ENCODE measurements at places on chromosomes 5 and 9.

- no peak for DNase-seq
These were observed 18.6 kb downstream of the DIMT1 start for GRCh38 chr5:62385131-62385530.

DNA sequence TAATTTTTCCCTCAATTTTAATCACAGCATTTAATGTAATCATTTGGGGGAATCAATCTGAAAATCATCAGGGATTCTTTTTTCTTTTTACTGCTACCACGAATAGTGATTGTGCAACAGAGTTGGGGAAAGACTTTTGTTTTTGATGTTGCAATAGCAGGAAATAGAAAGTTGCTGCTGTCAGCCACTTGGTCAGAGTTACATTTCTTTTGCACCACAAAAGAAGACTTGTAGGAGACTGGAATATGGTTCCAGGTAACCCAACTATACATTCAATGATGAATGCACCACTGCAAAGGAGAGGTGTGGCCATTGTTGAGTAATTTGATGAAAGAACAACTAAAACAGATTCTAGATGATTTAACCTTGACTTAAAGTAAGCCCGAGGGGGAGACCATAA lies 46.3 kb upstream of the PALM2AKAP2 start:
- DNase-seq: no peak

- no peak for DNase-seq
These were observed 201.9 kb downstream of the ZNF608 start for GRCh38 chr5:124544366-124545055.

DNA sequence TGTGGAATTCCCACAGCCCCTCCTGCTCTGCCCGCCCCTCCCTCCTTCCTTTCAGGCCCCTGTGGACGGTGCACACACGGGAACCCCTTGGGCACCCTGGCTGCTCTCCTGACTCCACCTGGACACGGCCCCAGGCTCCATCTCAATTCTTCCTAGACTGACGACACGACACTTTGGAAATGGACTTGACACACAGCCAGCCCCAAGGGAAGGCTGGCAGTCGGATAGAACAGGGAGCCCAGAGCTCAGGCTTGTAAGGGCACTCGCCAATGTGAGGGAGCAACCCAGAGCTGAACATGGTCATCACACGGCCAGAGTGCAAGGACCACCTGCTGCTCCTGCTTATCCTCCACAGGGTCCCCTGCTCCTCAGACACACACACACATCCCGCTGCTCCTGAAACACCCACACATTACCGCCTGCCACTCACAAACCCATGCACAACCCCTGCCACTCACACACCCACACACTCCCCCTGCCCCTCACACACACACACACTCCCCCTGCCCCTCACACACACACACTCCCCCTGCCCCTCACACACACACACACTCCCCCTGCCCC lies 8.9 kb downstream of the SLC9A3 start:
- DNase-seq: no peak

DNA sequence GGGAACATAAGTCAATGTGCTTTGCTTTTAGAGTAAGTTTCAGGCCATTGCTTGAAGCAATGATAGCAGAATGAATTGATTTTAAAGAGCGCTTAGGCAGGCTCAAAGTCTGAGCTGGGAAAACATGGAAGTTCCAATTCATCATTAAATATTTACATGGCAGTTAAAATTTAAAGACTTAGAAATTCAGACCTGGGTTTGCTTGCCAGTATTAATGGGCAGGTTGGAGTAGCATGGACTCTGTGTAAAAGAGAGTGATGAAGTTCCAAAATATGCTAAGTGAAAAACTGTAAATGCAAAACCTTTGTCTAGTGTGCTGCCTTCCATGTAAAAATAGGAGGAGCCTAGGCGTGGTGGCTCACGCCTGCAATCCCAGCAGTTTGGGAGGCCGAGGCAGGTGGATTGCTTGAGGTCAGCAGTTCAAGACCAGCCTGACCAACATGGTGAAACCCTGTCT lies 48.3 kb upstream of the PIK3R1 start:
- no peak for DNase-seq

GRCh38 chr9:8858596-8859161 lies 1059.1 kb upstream of the DMAC1 start:
- DNase-seq: no peak

GRCh38 chr9:127776195-127776923 lies 2.1 kb downstream of the SH2D3C start:
- DNase-seq: no peak

- DNase-seq: no peak
These were observed 703.9 kb downstream of the EFNA5 start for GRCh38 chr5:106966686-106967315.

GRCh38 chr9:113888976-113889375 lies 12.9 kb downstream of the ZNF618 start:
- no peak for DNase-seq

DNA sequence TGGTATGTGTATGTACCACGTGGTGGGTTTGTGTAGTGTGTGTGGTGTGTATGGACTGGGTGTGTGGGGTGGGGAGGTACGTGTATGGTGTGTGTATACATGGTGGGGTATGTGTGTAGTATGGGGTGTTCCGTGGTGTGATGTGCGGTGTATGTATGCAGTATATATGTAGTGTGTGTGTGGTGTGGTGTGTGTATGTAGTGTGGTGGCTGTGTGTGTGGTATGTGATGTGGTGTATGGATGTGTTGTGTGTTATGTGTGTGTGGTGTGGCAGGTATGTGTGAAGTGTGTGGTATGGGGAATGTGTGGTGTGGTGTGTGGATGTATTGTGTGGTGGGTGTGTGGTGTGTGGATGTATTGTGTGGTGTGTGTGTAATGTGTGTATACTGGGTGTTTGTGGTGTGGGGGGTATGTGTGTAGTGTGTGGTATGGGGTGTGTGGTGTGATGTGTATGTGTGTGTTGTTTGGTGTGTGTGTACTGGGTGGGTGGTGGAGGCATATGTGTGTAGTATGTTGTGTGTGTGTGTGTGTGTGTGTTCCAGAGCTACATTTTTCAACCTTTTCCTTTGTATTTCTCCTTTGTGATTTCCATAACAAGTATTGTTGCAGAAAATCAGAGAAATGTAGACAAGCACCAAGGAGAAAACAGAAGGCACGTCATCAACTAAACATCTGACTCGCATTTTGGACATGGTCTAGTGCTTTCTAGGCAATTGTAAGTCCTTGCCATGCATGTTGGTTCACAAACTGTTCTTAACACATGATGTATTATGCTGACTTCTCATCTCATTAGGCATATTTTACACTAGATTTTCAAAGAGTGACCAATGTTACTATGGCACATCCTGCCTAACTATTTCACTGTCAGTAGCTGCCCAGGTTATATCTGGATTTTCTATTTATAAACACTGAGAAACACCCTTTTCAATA lies 13.2 kb downstream of the SEMA4D start:
- DNase-seq: no peak

DNA sequence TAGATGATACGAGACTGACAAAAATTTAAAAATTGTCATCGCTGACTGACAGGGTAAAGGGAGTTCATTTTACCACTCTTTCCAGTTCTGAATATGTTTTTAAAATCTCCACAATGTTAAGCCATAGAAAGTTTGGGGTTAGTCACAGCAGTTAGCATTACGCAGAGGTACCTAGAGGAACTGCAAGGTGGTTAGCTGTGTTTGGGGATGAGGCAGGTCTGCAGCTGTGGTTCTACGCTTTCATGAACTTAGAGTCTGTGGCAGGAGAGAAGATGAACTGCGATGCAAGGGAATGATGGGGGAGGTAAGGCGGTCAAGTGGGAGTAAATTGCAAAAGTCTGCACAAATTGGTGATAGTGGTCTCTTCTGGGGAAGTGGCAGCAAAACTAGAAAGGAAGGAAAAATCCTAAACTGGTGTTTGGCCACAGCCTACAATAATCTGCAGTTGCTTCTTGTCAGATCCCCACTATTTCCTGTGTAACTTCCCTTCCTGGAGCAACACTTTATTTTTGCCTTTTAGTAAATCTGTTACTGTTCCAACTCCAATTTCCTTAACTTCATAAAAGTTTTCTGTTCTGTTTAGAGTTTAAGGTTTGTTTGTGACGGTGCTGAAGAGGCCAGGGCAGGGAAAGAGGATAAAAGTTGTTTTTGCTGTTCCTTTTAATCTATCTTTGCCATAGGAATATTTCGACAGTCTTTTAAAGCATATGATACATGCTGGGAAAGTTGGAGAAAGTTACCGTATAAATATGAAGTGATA lies 38.6 kb upstream of the SNX2 start:
- no peak for DNase-seq

GRCh38 chr9:72826996-72827949 lies 125.6 kb downstream of the ALDH1A1 start:
- no peak for DNase-seq

DNA sequence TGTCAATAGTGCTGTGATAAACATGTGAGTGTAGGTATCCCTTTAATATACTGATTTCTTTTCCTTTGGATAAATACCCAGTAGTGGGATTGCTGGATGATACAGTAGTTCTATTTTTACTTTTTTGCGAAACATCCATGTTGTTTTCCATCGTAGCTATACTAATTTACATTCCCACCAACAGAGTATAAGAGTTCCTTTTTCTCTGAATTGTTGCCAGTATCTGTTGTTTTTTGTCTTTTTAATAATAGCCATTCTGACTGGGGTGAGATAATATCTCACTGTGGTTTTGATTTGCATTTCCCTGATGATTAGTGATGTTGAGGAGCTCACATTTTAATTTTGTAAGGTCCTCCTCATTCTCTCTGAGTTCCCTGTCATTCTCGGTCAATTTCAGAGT lies 71.1 kb upstream of the NFIL3 start:
- DNase-seq: no peak

DNA sequence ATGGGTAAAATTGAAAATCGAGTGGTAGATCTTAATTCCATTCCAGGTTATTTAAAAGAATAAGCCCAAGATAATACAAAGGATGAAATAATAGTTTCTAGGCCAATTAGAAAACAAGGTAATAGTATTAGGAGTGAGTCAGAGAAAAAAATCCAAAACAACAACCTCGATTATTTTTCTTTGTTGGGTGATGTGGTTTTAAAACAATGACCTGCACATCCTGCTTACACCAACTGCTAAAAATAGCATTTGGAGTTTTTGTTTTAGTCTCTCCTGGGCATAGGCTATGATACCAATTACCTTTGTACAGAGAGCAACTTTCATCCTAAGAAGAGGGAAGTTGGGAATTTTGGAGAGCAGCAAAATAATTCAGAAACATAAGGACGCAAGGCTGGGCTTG lies 101.7 kb upstream of the MYO10 start:
- DNase-seq: no peak

DNA sequence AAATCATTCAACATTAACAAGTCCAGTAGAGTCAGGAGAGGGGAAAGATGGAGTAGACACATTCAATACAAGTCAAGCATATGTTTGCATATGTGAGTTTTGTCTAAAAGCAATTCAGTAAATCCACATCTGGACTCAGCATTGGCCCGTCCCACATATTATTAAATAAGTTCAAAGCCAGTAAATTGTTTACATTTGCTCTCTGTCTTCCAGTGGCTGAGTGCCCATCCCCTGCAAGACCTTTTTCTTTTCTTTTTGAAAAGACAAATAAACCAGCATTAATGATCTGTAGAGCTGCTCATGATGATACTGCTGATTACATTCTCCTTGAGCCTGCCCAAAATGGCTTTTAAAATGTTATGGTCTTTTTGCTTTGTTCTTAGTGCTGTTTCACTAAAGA lies 71.1 kb downstream of the TNC start:
- DNase-seq: no peak

DNA sequence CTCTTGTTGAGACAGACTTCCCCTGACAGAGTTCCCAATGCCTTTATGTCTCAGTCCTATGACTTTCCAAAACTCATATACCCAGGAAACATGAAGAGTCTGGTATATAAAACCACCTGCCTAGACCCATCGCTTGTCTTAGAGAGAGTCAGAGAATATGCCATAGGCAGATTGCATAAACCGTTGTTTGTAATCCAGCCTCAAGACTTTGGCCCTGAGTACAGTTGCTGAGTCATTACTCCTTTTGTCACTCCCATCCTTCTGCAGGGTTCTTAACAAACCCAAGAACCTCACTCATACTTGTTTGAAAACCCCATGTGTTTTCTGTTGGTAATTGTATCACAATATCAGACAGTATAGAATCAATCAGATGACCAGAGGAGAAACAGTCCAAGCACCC lies 616.3 kb downstream of the SLCO4C1 start:
- DNase-seq: no peak

All from NCI-H446 (cell line).